ENCODE measurements at places on chromosomes 12 and 14.

GRCh38 chr14:36056845-36057244 is 119.7 kb downstream of the PTCSC3 start:
- no peak for DNase-seq

DNA sequence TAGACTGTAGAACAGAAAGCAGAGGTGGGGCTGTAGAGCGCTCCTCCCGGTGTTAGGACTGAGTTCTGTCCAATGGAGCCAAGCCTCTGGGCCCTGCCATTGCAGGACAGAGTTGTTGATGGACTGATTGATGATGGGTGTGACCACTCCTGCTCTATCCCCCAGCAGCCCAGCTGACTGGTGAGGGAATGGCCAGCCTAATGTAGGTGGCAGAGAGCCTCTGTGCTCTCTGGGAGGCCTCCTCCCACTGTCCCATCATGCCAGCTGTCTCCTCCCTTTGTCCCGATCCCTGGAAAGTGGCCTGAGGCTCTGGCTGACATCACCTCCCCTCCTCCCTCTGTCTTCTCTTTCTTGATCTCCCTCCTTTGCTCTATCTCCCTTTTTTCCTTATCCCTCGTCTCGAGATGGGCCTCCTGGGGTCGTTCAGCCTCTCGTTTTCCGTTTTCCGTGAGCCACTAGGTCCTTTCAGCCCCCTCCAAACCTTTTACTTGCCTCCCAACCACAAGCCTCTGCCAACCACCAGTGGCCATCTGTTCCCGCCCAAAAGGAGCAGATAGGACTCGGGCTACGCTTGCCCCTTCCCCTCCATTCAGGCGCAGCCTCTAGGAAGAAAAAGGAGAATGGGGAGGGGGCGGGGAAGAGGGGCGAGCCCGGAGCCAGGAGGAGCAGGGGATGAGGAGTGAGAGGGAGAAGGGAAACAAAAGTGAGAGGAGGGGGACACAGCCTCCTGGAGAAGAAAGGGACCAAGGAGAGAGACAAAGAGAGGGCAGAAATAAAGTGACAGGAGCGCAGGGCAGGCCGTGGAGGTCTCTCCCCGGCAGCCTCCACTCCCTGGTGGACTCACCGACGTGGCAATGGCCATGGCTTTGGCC is 572 bp downstream of the EFS start:
- no peak for DNase-seq

DNA sequence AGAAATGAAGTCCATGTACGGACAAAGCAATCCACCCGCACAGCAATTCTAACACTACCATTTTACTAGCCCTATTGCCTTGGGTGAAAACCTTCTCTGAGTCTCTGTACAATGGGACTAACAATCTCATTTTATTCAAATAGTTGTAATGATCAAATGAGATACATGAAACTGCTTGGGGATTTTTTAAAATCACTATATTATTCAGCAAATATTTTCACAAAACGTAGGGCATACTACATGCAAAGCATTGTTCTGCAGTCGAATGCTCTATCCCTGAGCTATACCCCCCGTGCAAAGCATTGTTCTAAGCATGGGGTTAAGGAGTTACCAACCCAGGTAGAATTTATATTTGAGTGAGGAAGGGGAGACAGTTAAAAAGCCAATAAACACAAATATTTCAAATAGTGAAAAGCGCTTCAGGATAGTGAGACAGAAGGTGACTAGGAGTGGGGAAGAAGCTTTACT is 554 bp upstream of the ATF7 start:
- no peak for DNase-seq

DNA sequence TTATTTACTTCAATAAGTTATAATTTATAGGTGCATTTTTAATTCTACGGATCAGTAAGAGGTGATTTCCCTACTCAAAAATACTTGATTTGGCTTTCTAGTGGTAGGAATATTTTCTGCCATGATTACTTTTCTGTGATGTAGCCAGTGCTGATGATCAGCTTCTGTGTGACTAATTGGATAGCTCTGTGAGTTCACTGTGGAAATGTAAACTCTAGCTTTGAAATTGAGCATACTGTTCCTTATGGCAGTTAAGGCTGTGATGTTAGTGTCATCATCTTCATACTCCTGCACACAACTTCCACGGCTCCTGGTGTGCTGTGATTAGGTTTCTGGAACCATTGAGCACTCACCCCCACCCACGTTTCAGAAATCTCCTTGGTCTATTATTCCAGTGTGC is 48.2 kb downstream of the PLEKHA5 start:
- no peak for DNase-seq

DNA sequence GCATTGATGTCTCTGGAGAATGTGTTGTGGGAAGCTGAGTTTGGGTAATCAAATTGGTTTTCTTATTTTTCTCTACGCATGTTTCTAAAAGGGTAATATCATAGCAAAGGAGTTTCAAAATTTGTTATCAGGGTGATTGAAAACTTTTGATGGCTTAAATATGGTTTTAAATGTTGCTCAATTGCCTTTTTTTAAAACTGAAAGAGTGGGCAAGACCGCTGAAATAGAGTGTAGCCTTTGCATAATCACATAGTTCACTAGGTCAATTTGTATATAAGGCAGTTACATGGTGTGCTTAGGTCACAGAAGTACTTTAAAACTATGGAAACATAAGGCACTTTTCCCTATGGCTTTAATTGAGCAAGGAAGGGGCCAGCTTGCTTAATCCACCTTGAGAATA is 167.4 kb downstream of the SNAPC1 start:
- no peak for DNase-seq

GRCh38 chr12:12724421-12725085 is 7.4 kb downstream of the CDKN1B start:
- no peak for DNase-seq

- DNase-seq = no peak
Measured at GRCh38 chr14:99698642-99699041, 14.5 kb downstream of the CYP46A1 start.

GRCh38 chr12:126061777-126062176 is 996.5 kb downstream of the AACS start:
- DNase-seq = no peak

- DNase-seq = no peak
Measured at GRCh38 chr12:95922231-95922630, 20.2 kb downstream of the CCDC38 start.

- no peak for DNase-seq
Measured at GRCh38 chr14:95828649-95829265, 47.9 kb upstream of the TUNAR start.

GRCh38 chr12:20493934-20494333 is 125.6 kb downstream of the PDE3A start:
- no peak for DNase-seq

DNA sequence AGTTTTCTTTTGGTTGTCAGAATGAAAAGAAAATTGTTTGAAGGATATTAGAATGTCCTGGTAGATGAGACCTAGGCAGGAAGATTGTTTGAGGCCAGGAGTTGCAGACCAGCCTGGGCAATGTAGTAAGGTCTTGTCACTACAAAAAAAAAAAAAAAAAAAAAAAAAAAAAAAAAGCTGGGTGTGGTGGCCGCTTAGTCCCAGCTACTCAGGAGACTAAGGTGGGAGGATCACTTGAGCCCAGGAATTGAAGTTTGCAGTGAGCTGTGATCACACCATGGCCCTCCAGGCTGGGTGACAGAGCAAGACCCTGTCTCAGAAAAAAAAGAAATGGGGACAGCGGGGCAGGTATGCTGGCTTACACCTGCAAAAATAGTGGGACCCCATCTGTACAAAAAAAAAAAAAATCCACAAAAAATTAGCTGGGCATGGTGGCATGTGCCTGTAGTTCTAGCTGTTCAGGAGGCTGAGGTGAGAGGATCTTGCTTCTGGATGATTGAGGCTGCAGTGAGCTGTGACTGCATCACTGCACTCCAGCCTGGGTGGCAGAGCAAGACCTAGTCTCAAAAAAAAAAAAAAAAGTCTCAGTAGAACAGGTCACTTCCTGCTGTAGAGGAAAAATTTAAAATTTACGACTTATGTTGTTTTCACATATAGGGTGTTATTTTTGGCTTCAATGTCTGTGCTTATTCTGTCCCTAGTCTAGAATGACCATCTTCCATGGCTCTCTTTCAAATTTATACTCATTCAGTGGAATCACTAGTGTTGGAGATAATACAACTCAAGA is 70.7 kb downstream of the PPHLN1 start:
- peak; percentile 34 for DNase-seq

DNA sequence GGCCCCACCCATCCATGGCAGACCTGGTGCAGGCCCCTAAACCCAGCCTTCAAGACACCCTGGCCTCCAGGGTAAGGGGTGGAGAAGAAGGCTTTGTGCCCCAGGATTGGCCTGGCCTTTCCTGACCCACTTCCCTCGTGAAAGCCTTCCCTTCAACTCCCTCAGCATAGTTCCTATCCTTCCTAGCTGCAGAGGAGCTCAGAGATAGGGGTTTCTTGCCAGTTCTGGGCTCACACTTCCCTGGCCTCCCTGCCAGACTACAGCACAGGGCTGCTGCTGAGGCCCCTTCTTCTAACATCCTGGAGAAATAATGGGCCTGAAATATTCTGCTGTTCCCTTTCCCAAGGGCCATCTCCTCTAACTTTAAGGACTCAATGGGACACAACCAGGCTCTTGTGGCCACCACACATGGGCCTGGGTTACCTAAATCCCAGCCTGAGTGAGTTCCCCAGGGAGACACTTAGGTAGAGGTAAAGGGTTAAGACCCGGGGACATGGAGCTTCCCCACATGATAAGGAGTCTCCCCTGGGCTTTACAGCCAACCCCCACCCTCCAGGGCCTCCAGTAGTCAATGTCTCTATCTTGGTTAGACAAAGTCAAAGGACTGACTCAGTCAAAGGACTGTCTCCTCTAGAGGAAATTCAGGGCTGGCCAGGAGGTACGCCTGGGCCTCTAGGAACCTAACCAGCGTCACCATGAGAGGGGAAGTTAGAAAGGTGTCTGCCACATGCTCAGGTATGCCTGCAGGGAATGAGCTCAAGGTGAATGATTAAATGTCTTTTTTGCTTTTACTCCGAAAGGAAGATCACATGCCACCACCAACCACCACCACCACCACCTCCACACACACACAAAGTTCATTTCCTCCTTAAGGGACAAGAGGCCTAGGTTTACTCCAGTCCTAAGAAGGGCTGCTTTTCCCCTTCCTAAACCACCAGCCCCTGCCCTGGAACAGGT is 7.1 kb downstream of the ZFP36L1 start:
- DNase-seq = no peak

DNA sequence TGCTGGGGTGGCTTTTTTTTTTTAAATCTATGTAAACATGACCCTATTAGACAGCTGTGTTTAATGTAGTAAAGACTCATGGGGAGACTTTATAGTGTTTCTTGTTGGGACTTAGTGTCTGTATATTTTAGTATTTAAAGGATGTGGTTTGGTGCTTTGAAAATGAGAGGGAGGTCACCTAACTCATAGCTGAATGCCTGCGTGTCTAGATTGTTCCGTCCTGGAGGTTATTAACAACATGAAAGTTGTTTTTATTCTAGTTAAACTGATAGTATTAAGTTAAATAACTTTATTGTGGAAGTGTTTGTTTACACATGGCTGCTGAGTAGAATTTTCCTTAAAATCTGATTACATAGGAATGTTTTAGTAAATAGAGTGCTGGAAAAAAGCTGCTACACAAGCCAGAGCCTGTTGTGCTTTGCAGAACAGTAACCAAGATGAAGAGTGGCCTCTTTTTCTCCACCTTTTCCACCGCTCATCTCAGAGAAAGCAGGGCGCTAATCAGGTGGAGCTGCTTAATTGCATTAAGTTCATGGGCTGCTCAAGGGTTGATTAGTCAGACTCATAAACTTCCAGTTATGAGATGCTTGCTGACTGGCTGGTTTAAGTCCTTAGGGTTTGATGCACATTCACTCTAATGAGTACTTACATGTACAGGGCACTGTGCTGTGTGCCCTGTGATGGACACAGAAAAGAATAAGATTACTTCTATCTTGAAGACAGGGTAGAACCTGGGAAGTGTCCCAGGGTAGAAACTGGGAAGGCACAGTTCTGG is 62.7 kb downstream of the FBXO34 start:
- peak; percentile 51 for DNase-seq

- no peak for DNase-seq
Measured at GRCh38 chr14:100436745-100437406, 113.7 kb downstream of the SLC25A47 start.

DNA sequence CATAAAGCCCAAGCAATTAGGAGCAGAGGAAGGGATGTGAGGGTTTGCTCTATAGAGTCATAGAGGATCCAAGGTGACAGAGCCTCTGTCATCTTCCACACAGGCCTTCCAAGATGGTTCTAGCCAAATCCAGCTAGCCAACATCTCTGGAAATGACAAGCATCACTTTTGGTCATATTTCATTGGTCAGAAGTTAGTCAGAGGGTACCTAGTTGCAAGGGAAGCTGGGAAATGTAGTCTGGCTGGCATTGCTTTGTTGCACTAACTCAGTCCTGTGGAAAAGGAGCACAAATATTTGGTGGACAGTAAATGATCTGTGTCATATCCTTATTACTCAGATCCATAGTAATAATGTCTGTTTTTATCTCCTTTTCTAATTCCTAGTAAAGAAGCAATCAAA is 715.7 kb downstream of the NRXN3 start:
- no peak for DNase-seq

GRCh38 chr14:100263141-100263540 is 24.2 kb downstream of the YY1 start:
- no peak for DNase-seq

DNA sequence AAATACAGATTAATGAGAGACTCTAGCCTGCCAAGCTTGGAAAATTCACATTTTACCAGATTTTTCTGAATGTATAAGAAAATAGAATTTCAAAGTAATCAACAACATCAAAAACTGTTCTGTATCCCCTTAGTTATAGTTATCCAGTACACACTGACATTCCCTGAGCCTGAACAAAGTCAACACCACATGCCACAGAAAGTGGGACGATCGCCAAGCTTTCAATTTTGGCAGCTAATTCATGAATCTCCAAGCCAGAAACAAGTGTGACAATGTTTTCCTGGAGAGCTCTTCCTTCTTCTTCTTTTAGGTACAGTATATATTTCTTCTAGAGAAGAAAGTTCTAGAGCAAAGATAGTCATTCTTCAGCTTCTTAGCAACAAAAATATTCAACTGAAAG is 290.2 kb downstream of the PRKD1 start:
- peak; percentile 29 for DNase-seq

GRCh38 chr12:21502164-21502496 is 541 bp downstream of the GOLT1B start:
- peak; percentile 31 for DNase-seq

All from common myeloid progenitor, CD34-positive (primary cell).